ENCODE measurements at places on chromosomes 2 and 18.
A peak's percentile ranks its signal among the peaks of the same experiment; 100 is the strongest.

DNA sequence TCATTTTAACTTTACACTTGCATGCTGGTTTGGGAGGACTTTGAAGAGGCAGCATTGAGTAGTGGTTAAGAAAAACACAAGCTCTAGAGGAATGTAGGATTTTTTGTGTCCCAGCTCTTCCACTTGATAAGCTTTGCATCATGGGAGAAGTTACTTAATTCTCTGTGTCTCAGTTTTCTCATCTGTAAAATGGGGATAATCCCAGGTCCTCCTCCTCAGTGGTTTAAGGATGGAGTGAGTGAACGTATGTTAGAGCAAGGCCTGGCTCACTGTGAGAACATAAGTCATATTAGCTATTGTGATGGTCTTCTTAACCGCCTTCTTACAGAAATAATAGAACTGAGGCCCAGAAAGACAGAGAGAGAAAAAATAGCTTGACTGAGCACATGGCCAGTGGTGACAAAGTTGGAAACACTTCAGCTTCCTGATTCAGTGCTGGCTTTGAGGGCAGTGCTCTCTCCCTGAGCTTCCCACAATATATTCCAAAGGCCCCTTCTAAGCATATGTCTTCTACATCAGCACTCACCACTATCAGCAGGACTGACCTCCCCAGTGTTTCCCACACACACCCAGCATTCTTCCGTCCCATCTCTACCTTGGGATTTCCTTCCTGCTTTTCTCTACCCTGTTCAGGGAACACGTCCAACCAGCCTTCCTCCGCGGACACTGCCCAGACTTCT is 214.9 kb upstream of the TNP1 start:
- no peak for DNase-seq

DNA sequence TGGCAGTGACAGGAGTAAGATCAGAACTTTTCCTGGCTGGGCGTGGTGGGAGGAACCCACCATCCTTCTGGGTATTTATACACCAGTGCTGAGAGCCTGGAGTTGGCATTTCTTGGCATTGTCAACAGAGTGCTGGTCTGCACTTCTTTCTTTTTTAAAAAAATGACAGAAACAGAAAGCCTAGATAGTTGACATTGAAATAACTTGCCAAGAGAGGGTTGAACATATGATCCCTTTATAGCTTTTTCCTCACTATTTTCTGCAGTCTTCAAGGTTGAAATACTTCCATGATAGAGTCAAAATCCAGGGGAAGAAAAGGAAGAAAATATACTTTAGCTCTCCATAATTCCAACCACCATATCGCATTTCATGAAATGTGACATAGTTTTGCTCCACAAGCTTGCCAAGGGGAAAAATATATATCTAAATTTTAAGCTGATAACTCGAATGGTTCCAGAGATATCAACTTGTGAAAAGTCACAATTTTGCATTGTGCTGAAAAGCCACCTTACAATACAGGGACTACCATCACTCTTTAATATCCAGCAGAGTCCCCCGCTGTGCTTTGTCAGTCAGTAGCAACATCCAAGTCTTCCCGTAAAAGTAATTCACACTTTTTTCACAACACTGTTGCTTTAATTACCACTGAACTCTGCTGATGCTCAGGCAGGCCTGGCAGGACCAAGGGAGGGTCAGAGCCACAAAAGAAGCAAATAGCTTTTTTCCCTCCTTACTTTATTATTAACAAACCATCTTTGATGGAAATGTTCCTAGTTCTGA is 764.9 kb upstream of the FANCL start:
- no peak for DNase-seq

DNA sequence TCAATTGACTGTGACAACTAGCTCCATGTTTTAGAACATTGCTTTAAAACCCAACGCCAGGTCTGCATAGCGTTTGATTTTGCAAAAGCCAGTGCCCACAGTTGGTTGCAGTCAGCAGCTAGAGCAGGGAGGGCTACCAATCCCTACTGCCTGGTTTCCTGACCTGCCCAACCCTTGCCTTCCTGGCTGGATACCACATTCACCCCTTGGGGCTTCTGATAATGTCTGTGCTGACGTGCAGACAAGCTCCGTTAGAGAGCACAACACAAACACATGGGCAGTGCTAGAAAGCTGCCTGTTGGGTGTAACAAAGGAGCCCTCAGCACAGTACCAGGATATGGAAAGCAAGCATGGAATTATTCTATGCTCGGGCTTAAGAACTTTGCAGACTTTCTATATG is 71.4 kb upstream of the THSD7B start:
- no peak for DNase-seq

- DNase-seq = no peak
Measured at GRCh38 chr2:174076040-174076439, 110.9 kb upstream of the SP3 start.

DNA sequence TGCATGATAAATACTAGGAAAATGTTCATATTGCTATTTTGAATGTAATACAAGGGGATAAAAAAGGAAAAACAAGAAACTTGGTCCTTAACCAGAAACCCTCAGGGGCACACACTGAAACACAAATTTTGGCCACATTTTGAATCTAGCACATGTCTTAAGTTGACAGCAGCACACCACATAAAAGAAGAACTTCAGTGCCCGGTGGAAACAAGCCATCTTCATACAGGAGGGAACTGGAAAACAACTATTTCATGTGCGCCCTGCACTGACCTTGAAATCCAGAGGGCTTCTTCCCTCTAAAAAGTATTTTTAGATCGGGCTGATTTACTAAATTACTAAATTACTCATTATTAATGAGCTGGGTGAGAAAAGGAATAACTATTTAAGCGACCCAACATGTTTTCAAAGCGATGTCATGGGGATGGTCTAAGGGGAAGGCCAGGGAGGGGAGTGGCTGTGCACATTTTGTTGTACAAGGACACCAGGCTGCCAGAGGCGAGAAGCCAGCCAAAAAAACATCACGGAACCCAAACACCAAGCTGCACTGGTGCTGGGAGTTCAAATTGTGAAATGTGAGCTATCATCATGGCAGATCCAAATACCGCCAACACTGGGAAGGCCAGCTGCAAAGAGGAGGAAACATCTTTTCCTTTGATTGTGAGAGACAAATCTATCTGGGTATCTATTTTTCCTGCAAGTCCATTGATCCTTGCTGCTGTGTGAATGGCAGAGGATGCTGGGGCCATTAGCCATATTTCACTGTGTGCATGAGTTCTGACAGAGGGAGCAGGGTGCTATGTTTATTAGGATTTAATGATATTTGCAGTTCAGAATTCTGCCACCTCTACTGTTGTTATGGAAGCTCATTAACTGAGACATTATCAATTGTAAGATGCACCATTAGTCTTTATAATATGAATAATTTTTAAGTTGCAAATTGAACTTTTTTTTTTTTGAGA is 150.7 kb upstream of the LMAN1 start:
- DNase-seq = no peak

- DNase-seq = no peak
Measured at GRCh38 chr18:55900380-55900779, 312.4 kb upstream of the TCF4 start.

DNA sequence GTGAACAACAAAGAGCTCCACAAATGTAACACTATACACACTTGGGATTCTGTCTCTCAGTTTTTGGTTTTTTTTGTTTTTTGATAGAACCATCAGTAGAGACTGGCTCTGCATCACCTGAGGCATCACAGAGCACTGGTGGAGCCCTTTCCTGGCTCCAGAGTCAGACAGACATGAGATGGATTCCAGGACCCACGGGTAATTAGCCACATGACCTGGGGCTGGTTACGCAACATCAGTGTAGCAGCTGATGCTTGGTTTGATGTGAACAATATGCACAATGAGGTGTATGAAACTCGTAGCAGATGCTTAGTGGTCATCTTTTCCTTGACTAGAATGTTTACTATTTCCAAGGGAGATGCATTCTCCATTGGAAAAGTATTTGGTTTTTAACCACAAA is 40.7 kb downstream of the CMPK2 start:
- DNase-seq = no peak

GRCh38 chr18:50163505-50163904 is 31.4 kb downstream of the MYO5B start:
- DNase-seq = no peak

- DNase-seq = peak; percentile 62
Measured at GRCh38 chr2:237482485-237482884, 4.6 kb upstream of the MLPH start.

- no peak for DNase-seq
Measured at GRCh38 chr2:63435070-63435469, 153.2 kb downstream of the WDPCP start.

DNA sequence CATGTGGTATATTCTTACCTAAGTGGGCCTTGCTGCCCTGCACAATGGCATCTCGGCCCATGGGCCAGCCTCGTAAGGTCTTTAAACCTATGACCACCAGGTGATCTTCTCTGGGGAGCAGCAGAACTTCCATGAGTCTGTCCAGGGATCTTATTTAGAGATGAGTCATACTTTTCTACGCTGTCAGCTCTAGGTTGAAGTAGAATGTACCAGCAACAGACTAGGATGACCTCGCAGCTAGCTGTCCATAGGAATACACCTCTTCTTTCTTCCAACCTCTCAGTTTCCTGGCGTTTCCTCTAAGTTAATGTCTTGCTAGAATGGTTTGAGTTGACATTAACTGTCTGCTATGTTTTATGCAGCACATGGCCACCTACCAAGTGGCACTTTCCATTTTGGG is 15.6 kb upstream of the CXCR4 start:
- no peak for DNase-seq

DNA sequence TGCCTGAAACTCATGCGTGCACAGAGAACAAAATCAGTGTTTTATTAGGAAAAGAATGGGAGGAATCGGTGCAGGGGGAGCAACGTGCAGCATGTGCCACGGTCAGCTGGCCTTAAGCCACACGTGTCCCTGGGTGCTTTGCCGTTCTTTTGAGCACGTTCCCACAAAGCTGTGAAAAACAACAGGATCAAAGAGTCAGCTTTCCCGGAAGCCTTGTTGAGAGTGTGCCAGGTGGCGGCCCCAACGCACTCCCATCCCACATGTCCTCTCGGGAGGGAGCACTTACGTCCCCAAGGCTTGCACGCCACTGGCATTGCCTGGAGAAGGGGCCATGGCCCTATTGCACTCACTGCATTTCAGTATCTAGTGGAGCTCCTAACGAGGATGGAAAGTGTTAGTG is 511.2 kb downstream of the EIPR1 start:
- DNase-seq = no peak

- no peak for DNase-seq
Measured at GRCh38 chr2:67164771-67165522, 232.2 kb upstream of the ETAA1 start.

- no peak for DNase-seq
Measured at GRCh38 chr2:75710220-75710576, 517 bp downstream of the GCFC2 start.

DNA sequence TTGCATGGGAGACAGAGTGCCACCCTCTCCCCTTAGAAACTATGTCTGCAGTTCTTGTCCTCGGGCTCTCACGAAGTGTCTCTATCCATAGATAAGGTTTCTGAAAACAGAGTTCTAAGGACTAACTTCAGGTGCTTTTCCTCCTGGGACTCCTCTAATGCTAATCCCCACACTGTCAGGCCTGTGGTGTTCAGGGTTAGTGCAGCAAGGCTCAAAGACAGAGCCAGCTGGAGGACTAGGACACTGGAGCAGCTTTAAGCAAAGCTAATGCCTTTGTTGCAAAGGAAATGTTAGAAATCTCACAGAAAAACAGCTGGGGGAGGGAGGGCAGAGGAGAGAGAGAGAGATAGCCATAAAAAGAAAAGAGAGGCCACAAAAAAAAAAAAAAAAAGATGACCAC is 824.0 kb upstream of the FSHR start:
- no peak for DNase-seq

- DNase-seq = no peak
Measured at GRCh38 chr18:33184175-33184574, 256.3 kb downstream of the CCDC178 start.

- no peak for DNase-seq
Measured at GRCh38 chr2:199467066-199467822, 9.5 kb upstream of the SATB2 start.

GRCh38 chr2:177419274-177419673 is 26.7 kb downstream of the AGPS start:
- no peak for DNase-seq

- no peak for DNase-seq
Measured at GRCh38 chr2:42125841-42126594, 43.1 kb upstream of the EML4 start.

GRCh38 chr2:231931481-231931915 is 5.3 kb upstream of the NPPC start:
- no peak for DNase-seq

- DNase-seq = no peak
Measured at GRCh38 chr2:226234187-226234586, 565.4 kb downstream of the IRS1 start.

GRCh38 chr2:8525582-8526402 is 156.1 kb upstream of the ID2 start:
- DNase-seq = peak; percentile 67

- no peak for DNase-seq
Measured at GRCh38 chr2:222751238-222751637, 79.8 kb downstream of the MOGAT1 start.

GRCh38 chr18:24987303-24988252 is 364.4 kb downstream of the ZNF521 start:
- peak; percentile 41 for DNase-seq

DNA sequence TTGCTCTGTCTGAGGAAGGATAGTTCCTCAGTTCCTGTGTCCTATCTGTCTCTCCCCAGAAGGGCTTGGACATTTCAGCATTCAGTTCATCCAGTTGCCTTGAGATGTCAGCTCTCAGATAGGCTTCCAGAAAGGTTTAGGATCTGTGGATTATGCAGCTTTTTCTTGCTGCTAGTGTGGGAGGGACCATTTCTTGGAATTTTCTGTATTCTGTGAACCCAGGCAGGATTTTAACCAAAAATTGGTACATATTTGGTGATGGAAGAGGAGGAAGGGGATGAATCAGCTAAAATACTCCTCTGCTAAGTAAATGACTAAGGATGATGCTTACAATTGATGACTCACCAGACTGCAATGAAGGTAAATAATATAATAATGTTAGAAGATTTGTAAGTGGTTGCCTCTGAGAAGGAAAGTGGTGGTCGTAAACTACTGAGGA is 58.6 kb upstream of the DOCK10 start:
- DNase-seq = no peak

DNA sequence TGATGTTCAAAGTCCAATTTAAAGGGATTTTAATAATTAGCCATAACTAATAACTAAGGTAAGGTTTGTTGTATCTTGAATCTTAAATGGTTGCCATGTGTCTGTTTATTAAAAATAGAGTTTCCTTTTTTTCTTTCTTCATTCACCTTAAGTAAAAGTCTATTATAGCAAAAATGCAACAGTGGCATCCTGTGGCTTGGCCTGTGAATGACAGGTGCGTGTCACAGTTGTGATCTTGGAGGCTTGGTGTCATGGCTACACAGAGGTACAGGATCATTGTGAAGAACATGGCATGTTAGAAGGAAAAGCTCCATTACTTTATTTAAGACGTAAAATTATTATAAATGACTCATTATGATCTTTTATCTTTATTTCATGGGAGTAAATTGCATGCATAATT is 246.1 kb downstream of the BCL2 start:
- no peak for DNase-seq

All from midbrain (tissue), 1 donor.